ENCODE measurements at places on chromosomes 6 and 20.

DNA sequence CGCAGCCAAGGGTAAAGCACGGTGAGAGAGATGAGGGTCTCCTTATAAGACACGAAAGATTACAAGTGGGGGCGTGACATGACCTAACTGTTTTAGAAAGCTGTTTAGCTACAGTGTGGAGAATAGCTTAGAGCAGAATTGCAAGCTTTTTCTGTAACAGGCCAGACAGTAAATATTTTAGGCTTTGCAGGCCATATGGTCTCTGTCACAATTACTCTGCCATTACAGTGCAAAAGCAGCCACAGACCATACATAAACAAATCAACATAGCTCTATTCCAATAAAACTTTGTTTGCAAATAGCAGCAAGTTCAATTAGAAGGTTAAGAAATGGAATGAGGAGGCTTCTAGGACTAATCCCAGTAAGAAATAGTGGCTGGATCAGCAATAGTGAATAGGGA lies 16.8 kb downstream of the PGM3 start:
- DNase-seq = no peak

GRCh38 chr20:40536808-40537207 lies 152.2 kb downstream of the MAFB start:
- DNase-seq = no peak

DNA sequence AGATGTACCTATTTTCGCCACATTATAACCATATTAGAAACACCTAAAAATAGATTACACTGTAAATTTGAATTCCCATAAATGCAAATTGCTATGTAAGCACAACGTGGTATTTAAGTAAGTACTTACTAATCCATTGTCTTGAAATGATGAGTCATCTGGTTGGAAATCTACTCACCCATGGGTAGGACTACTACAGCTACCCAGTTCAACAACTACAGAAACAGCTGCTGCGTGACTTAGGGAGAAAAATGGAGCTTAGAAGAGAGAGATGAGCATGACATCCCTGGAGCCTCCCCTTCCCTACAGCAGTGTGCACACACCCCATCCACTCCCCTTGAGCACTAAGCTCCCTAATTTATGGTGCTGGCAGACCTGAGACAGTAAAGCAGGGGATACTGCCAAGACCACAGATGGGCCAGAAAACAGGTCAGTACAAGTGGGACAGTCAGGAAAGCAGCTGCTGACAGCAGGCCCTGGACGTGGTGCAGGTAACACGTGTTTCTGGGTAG lies 26.9 kb downstream of the RRAGD start:
- DNase-seq = no peak

GRCh38 chr6:170207586-170208181 lies 83.2 kb downstream of the DLL1 start:
- DNase-seq = peak; percentile 24

DNA sequence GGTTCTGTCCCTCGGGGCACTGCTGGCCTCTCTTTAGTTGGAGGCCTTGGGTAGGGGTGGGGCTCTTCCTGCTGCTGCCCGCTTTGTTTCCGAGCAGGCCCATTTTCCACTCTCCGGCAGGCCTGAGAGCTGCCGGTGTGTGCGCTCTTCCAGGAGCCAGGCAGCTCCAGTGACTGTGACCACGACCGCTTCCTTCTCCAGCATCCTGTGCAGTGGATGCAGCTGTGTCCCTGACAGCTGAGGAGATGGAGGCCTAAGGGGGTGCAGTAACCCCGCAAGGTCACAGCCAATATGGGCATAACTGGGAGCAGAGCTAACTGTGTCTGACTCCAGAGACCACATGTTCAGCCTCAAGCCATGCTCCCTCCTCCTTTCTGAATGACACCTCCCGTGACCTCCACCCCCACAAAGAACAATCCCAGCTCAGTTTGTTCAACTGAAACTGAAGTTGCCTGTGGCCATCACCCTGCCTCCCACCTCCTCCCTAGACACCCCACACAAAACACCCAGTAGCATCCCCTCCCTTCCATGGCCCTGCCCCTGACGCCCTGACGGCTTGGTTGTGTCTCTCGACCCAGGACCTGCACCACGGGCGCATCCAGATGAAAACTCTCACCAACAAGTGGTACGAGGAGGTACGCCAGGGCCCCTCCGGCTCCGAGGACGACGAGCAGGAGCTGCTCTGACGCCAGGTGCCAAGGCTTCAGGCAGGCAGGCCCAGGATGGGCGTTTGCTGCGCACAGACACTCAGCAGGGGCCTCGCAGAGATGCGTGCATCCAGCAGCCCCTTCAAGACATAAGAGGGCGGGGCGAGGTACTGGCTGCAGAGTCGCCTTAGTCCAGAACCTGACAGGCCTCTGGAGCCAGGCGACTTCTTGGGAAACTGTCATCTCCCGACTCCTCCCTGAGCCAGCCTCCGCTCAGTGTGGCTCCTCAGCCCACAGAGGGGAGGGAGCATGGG lies 27.8 kb downstream of the SPATA2 start:
- no peak for DNase-seq

DNA sequence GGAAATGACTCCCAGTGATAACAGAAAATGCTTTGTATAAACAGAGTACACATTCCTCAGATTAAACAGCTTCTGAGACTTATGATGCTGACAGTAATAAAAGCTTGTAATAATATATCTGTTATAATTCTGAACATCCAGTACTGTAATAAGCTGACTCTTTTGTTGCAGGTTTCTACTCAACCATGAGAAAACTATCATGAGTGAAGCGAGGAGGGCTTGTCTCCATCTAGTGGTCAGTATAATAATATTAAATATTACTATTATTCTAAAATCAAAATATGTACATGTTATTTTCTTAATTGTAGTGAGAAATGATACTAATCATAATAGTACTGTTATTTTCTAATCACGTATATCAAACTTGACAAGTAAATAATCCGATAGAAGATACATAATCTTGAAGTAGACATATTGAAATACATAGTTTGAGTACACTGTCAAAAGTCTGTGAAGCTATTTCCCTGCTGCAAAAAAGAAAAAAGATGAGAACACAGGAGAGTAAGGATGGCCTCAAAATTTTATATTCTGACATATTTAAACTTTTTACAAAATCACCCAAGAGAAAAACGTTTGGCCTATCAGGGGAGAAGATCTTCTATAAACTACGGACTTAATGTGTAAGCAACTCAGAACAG lies 183.1 kb downstream of the MOXD1 start:
- no peak for DNase-seq

- peak; percentile 70 for DNase-seq
Measured at GRCh38 chr6:134317471-134318131, at the start of gene SGK1. SGK1 (minus strand) TSS chr6:134318112; CDS start chr6:134317460, 652 bp downstream.

DNA sequence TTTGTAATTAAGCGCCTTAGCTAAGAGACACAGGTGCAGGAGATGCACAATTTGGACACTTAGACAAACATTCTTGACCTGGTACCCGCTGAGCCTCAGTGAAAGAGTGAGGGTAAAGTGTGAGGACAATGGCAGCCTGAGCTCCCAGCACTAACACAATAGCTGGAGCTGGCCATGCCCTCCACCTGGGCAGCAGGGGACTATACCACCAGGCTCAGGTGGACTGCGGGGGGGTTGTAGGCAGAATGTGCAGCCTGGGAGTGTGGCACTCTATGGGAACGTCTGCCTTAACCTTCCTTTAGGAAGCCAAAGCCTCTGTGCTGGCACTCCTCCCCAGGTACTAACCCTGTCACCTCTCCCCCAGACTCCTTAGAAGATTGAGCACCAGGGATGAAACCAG lies 23.6 kb downstream of the PRKN start:
- DNase-seq = no peak

DNA sequence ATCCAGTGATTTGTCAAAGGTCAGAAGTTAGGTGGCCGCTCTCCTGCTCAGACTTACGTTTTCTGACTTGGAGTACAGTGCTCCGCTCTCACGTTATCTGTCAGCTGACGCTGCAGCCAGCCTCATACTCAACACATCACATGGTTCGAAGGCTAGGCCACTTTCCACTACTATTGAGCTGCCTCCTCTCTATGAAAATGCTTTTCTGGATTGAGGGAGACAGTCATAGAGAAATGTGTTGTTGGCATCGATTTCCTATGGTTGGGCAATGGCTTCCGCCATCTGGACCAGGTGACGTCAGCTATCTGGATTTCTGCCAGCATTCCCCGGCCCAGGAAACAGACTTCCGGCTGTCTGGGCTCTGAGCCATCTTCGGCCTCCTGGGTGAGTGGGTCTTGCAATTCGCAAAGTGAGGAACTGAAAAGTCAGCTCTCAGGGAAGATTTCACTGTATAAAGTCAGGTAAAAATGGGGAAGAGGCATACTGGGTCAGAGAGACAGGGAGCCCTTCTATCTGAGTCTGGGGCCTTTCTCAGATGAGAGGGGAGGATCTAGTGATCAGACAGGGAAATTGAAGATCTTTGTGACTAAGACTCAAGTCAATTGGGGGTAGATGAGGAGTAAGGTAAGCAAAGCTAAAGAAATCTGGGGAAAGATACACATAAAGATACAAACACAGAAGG lies 37.5 kb upstream of the IER3 start:
- no peak for DNase-seq

DNA sequence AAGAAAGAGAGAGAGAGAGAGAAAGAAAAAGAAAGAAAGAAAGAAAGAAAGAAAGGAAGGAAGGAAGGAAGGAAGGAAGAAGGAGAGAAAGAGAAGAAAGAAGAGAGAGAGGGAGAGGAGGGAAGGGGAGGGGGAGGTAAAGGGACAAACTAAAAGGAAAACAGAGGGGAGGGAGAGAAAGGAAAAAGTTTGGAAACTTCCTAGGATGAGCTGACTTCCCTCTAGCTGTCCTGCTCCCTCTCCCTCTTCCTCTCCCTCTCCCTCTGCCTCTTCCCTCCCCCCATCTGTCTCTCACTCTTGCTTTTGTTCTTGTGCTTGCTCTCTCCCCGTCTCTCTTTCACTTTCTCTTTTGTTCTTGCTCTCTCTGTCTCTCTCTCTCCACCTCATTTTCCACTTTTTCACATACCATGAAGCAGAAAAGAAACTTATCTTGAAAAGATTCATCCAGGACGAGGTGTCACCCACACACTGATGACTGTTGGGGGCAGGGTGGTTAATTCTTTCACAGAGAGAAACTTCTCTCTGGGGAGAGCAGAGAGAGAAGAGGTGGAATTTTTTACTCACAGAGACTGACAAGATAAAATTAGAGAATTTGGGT lies 56.4 kb upstream of the DUSP22 start:
- peak; percentile 67 for DNase-seq

DNA sequence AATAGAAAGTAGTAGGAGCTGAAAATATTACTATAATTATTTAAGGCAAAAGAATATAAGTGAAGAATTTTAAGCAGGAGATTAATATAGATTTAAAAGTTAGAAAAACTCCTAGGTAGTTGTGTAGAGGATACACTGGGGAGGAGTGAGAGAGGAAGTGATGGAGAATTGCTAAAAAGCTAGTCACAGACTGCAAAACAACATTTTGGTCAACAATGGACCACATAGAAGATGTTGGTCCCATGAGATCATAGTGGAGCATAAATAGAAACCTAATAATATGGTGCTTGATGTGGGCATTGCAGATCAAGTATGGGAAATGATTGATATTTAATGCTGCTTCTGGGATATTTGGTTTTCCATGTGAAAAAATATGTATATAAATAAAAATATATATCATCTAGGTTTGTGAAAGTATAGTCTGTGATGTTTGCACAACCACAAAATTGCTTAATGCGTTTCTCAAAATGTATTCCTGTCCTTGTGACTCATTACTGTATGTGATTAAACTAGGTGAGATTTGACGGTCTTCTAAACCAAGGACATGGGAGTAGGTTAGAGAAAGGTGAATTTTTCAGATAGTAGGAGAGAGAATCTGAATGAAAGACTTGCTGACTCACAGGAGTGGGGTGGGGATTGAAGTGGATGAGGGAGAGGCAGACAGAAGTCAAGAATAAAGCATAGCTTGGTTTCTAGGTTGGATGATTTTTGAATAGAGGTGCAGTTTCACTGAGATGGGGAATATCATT lies 174.0 kb downstream of the BCKDHB start:
- DNase-seq = no peak

DNA sequence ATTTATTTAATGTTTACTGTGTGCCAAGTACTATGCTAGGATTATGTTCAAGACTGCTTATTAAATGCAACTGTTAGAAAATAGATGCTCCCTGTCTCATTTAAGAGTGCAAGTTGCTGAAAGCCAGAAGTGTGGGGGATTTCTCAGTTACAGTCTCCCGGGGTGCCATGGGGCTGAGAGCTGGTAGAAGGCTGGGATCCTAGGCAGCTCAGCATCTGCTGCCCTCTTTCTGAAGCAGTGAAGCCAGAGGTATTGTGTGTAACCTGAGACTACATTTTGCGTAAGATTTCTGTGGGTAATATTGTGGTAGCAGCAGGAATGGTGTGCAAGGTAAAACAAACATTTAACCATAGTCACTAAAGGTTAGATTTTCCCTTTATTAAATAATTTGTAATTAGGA lies 120.6 kb downstream of the AKAP7 start:
- no peak for DNase-seq

GRCh38 chr6:6494677-6495076 lies 93.8 kb upstream of the LY86 start:
- no peak for DNase-seq

GRCh38 chr20:39874049-39874893 lies 814.8 kb downstream of the MAFB start:
- DNase-seq = no peak

DNA sequence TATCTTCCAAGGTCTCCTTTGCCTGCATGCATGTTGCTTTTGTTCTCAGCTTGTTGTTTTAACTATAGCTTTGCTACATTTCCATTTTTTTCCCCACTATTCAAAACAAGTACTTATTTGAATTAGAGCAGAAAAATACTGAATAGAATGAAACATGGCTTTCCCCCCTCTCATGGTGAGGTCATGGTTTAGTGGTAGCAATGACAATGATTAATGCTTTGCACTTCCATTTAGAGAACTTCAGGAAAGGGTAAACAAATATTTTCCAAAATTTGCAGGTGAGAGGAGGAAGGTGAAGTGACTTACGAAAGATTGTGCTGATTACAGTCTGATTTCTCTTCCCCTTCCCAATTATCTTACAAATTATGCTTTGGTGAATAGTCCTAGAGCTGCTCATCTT lies 47.8 kb upstream of the TRAF3IP2 start:
- DNase-seq = no peak

GRCh38 chr6:9292975-9293374 lies 857.6 kb upstream of the SLC35B3 start:
- no peak for DNase-seq

GRCh38 chr20:44449864-44450263 lies 25.8 kb upstream of the TTPAL start:
- no peak for DNase-seq

GRCh38 chr6:148890096-148890495 lies 143.3 kb downstream of the UST start:
- DNase-seq = no peak

DNA sequence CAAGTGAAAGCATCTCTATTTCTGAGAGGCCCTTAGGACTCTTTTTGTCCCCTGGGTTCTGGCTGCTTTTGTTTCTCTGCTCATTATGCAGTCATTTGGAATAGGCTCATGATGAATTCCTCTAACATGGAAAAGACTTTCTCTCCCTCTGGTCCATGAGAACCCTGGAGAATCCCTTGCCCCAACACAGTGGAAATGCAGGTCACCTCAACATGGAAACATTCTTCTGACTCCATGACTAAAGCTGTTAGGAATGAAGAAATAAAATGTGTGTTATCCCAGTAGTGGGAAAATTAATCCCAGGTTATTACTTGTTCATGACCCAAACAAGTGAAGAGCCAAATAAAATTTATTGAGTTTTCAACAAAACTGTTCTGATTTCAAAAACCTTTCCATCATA lies 458.6 kb downstream of the EPM2A start:
- no peak for DNase-seq

- no peak for DNase-seq
Measured at GRCh38 chr6:63267828-63268227, 52.0 kb downstream of the LGSN start.

GRCh38 chr20:52179331-52180179 lies 12.0 kb downstream of the ZFP64 start:
- DNase-seq = no peak

GRCh38 chr6:134299236-134299635 lies 18.7 kb downstream of the SGK1 start:
- DNase-seq = no peak

All from activated CD8-positive, alpha-beta memory T cell treated with anti-CD3 and anti-CD28 coated beads for 24 hours (primary cell).